Pulmonary artery endothelial cell (primary cell): ENCODE measurements at places on chromosomes 2 and 18. TPM values are rescaled to one million over a fixed set of nuclear protein-coding genes. Genes with fewer than 3 reads are reported as not detected.

The CCDC74B gene
- total RNA-seq = 1.2 and 1.5 TPM in 2 replicates

The SERPINE2 gene
- total RNA-seq = 10.7 and 12.9 TPM in 2 replicates

The POTEC gene
- total RNA-seq = not detected in 2 replicates

The INPP5D gene
- 19.8 and 27.2 TPM in 2 replicates for total RNA-seq

The HEATR5B gene
- 27.1 and 32.5 TPM in 2 replicates for total RNA-seq

The MSTN gene
- not detected in 2 replicates for total RNA-seq

The LRRC30 gene
- not detected in 2 replicates for total RNA-seq

The POTEI gene
- total RNA-seq = 0.07 TPM in 2 replicates

The IL1B gene
- total RNA-seq = 0.46 TPM in 1 of 2 replicates, not detected in the other

The TUBB8B gene
- not detected in 2 replicates for total RNA-seq

The NCKAP5 gene
- 0.39 and 0.59 TPM in 2 replicates for total RNA-seq

The THSD7B gene
- not detected in 2 replicates for total RNA-seq

The SP140L gene
- 8.2 and 12.1 TPM in 2 replicates for total RNA-seq

The RESP18 gene
- not detected in 2 replicates for total RNA-seq

The FEV gene
- total RNA-seq = not detected in 2 replicates

The CKAP2L gene
- total RNA-seq = 4.9 and 10.3 TPM in 2 replicates

The CDH19 gene
- total RNA-seq = not detected in 2 replicates

The CXCR1 gene
- total RNA-seq = not detected in 2 replicates

The PIEZO2 gene
- total RNA-seq = 15.2 and 63.7 TPM in 2 replicates

The OTOS gene
- not detected in 2 replicates for total RNA-seq

The ALPP gene
- not detected in 2 replicates for total RNA-seq

The TMEM17 gene
- 0.63 and 1.5 TPM in 2 replicates for total RNA-seq

The TRIM43 gene
- not detected in 2 replicates for total RNA-seq

The CEP192 gene
- total RNA-seq = 25.8 and 29.6 TPM in 2 replicates

The C2orf80 gene
- not detected in 2 replicates for total RNA-seq
